ENCODE measurements at places on chromosomes 2 and 18. TPM values are rescaled to one million over a fixed set of nuclear protein-coding genes. Genes with fewer than 3 reads are reported as not detected.

The OSR1 gene
- total RNA-seq = 6.3 TPM

The CFAP53 gene
- total RNA-seq = 0.30 TPM

The SLC4A3 gene
- total RNA-seq = 2.0 TPM

The ASB18 gene
- 0.03 TPM for total RNA-seq

The GALNT13 gene
- total RNA-seq = 10.7 TPM

The MC5R gene
- not detected for total RNA-seq

The EGR4 gene
- 0.09 TPM for total RNA-seq

The NAB1 gene
- 42.9 TPM for total RNA-seq

The C2orf80 gene
- total RNA-seq = not detected

The ATP6V1B1 gene
- total RNA-seq = 2.5 TPM

The APOB gene
- 0.23 TPM for total RNA-seq
